ENCODE measurements at places on chromosomes 7 and 10. TPM values are rescaled to one million over a fixed set of nuclear protein-coding genes. Genes with fewer than 3 reads are reported as not detected.

Gene SEPHS1
- 51.7 TPM for total RNA-seq

Gene FOXP2
- 94.6 TPM for total RNA-seq

Gene MRLN
- total RNA-seq = 0.69 TPM

Gene DNAJC12
- 25.6 TPM for total RNA-seq

Gene NRCAM
- total RNA-seq = 205 TPM

Gene PAX2
- total RNA-seq = not detected

Gene SUGCT
- total RNA-seq = 3.7 TPM

Gene BUB3
- total RNA-seq = 98.5 TPM

Gene MMD2
- 8.5 TPM for total RNA-seq

Gene TEX47
- total RNA-seq = not detected

Gene CDHR3
- total RNA-seq = 6.7 TPM

Gene TWIST1
- total RNA-seq = 1.6 TPM

Gene ZNF273
- 35.5 TPM for total RNA-seq

Gene UFSP1
- 3.7 TPM for total RNA-seq

Gene MSS51
- total RNA-seq = 3.5 TPM

Gene TBXAS1
- total RNA-seq = 6.0 TPM

Gene DDC
- total RNA-seq = 4.8 TPM

Gene IL6
- total RNA-seq = not detected

Gene ECHDC3
- 1.6 TPM for total RNA-seq

Gene LMOD2
- total RNA-seq = not detected

Gene ZP3
- total RNA-seq = 1.4 TPM

Gene THSD7A
- 30.4 TPM for total RNA-seq

Gene CALHM1
- 0.23 TPM for total RNA-seq

Gene CRYGN
- not detected for total RNA-seq

Gene PCLO
- 77.5 TPM for total RNA-seq

Gene AS3MT
- total RNA-seq = 11.1 TPM

Gene COX19
- total RNA-seq = 21.7 TPM

Gene TRIM73
- total RNA-seq = 4.4 TPM

Gene GRID2IP
- total RNA-seq = 2.1 TPM

Gene PIK3AP1
- 9.7 TPM for total RNA-seq

Gene PRSS1
- total RNA-seq = not detected

Gene CYP3A4
- not detected for total RNA-seq

Gene CLRN3
- not detected for total RNA-seq

Gene PNLIPRP1
- not detected for total RNA-seq

Gene ADAM12
- 8.8 TPM for total RNA-seq

Gene METTL2B
- 46.6 TPM for total RNA-seq

Gene PURB
- 38.5 TPM for total RNA-seq

Gene CALHM2
- 2.5 TPM for total RNA-seq

Gene BLOC1S2
- 75.4 TPM for total RNA-seq

Gene FOXI2
- not detected for total RNA-seq

Gene RAMP3
- total RNA-seq = 6.2 TPM

Gene SLC26A3
- total RNA-seq = not detected

Gene FGFR2
- total RNA-seq = 28.4 TPM

Gene CAMK2B
- 112 TPM for total RNA-seq

Gene AKR1B1
- 63.7 TPM for total RNA-seq

Gene GLCCI1
- 75.4 TPM for total RNA-seq

Gene RET
- 11.3 TPM for total RNA-seq

Gene MYL10
- total RNA-seq = not detected

Gene DYDC2
- 9.9 TPM for total RNA-seq

Gene MPLKIP
- total RNA-seq = 8.3 TPM
